ENCODE measurements at places on chromosomes 4 and X. TPM values are rescaled to one million over a fixed set of nuclear protein-coding genes. Genes with fewer than 3 reads are reported as not detected.

VCX3A gene
- total RNA-seq: not detected

SMR3B gene
- total RNA-seq: not detected

DNA sequence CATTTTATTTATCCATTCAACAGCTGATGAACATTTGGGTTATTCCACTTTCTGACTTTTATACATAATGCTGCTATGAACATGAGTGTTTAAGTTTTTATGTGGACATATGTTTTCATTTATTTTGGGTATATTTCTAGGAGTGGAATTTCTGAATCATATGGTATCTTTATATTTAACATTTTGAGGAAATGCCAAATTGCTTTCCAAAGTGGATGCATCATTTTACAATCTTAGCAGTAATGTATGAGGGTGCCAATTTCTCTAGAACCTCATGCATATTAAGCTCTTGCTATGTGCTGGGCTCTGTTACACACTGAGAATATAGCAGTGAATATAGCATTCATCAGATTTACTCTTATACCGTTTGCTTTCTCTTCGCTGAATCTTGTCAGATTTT, 983.7 kb downstream of the STIM2 start:
- no peak for DNase-seq

GRCh38 chr4:75422998-75423397, 91.2 kb downstream of the RCHY1 start:
- no peak for DNase-seq

DNA sequence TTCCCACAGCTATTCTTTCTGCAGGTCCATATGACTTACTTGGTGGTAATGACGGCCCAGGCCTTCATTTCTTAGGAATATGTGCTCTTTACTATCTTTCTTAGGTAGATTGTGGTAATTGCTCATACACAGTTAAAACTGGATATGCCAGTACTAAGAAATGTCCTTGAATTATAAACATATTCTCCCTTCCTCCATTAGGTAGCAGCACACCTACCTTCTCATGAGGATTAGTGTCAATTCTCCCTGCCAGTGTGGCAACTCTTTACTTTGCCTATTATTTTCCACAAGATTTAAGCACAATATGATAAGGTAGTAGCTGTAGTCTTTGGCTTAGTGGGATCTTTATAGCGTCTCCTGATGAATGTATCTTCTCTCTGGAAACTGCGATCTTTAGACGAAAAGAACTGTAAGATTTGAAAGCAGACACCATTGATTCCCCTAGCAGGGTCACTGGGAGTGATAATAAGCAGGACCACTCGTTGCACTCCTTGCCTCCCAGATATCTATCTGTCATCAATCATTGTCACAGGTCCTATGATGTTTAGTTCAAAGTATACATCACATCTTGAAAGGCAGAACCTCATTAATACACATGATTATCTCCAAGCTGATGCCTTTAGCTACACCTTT, 1240.7 kb downstream of the C4orf33 start:
- DNase-seq: no peak

EIF2S3 gene
- total RNA-seq: 86.8 TPM

- no peak for DNase-seq
These were observed 36.3 kb downstream of the ING2 start for GRCh38 chr4:183541010-183541751.

DNA sequence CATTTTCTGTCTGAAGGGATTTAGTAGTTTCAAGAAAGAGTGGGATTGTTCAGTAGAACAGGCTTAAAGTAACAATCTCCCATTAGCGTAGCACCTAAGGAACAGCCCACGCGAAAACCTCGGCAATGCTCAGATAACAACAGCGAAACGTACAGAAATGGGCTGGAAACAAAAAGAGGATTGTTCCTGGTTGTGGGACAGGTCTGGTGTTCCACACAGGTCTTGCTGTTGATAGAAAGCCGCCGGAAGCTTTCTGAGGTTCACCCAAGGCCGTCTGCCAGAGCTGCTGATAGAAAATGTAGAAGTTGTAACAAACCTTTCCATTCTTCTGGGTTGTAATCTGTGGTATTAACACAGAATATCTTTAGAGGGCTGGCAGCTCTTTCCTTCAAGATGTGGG, 69.4 kb upstream of the CLCN4 start:
- DNase-seq: no peak

DNA sequence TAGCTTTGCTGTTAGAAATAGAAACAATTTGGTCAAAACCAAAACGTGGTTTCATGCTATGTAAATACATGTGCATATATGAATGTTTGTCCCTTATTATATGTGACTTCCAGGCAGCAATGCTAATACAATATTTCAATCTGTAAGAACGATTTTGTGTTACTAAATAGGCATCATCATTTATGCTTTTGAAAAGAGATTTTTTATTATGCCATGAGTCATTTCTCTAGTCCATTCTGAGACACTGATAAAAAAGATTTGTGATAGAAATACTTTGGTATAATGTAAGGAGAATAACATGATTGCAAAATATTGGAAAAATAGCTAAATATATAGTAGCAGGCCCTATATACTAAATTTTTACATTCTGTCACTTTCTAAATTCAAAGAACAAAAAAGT, 28.9 kb downstream of the SYNPO2 start:
- no peak for DNase-seq

DNA sequence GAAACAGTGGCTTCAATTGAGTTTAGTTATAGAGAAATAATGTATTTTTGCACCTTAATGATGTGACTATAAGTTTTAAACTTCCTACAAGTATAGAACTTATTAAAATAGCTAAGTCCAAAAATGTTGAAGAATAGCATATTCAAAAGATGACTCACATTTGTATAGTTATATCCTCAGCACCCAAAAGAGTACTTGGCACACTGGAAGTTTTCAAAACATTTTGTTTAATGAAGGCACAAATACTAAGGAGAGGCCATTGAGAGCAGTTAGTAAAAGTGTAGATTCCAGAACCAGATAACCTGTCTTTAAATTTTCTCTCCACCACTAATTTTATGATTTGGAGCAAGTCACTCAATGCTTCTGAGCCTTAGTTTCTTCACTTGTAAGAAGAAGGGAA, 226.9 kb upstream of the MID1 start:
- no peak for DNase-seq

DNA sequence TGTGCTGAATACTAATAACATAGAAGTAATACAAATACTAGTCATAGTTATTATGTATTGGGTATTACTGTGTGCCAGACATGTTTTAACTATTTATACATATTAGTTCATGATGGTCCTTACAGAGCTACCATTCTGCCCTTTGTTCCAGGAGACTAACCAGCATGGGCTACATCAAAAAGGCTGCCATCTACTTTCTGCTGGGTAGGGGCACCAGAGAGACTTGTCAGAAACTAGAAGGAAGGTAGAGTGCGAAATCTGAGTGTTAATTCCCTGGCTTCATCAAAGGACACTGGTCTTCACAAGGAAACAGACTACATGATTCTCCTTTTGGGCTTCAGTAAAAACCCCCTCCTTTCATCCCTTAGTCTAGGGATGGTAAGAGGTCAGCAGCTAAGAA, 347.8 kb downstream of the GBA3 start:
- DNase-seq: no peak

CTAG2 gene
- not detected for total RNA-seq

TRPC5OS gene
- total RNA-seq: not detected

DNA sequence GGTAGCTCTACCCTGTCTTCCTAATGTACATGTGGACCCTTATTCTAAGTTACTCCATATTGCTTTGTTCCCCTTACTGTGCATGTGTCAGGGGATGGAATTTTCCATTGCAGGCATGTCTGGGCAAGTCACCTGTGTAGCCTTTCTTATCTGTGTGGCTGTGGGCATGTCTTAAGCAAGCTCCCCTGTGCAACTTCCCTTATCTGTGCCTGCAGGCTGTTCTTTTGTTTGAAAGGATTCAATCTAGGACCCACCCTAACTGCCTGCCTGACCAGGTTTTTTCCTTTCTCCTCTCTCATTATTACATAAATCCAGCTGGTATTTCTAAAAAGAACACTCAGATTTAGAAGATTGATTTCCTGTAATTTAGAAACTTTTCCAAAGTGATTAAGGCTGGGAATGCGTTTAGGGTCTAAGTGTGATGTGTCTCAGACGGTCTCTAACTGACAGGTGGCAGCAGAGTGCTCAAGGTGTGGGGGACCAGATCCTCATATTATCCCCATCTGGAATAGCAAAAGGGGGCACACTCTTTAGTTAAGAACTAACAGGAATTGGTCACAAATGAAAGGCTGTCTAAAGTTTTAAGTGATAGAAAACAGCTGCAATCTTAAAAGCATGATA, 198.9 kb upstream of the PPP1R2C start:
- no peak for DNase-seq

SCRG1 gene
- total RNA-seq: 4.1 TPM

PNMA5 gene
- total RNA-seq: not detected

DNA sequence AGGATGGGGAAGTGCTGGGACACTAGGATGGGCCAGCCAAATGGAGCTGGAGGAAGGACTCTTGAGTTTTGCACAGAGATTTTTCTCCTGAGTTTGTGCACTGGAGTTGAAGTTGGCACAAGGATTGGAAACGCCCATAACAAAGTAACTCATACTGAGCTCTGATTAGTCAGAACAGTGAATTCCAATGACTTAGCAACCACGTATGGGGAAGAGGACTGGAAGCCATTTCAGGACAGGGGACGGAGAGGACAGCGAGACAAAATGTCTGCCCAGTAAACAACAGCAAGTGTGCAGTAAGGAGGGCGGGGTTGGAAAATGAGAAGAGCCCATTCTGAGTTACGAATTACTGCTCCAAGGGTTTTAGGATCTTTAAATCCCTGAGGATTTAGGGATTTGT, 5.9 kb downstream of the RIPPLY1 start:
- DNase-seq: no peak

GRCh38 chrX:136747003-136747986, 33.4 kb downstream of the ARHGEF6 start:
- no peak for DNase-seq

DNA sequence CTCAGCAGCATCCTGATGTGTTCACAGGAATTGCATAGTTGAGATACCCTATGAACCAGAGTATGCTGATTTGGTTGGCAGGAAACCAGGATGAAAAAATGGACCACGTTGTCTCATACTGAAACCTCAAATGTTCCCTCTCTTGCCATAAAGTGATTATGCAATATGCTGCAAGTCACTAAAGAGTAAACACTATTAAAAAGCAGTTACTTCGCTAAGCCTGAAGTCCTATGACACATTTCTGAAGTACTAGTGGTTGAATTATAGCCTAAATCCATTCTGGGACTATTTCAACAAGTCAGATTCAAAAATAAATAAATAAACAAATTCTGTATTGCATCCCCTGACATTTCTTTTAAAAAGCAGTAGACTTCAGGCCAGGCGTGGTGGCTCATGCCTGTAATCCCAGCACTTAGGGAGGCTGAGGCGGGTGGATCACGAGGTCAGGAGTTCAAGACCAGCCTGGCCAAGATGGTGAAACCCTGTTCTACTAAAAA, 106.0 kb upstream of the NAP1L5 start:
- DNase-seq: peak; percentile 60

DNA sequence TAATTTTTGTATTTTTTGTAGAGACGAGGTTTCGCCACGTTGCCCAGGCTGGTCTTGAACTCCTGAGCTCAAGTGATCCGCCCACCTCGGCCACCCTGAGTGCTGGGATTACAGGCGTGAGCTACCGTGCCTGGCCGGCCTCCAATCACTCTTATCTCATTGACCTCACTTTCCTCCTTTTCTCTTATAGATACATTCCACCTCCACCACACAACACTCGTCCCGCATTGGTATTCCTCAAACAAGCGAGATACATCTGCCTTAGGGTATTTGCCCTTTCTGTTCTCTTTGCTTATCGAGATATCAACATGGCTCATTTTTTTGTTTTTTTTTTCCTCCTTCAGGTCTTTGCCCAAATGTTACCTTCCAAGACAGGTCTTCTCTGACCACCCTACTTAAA, 1.8 kb upstream of the PRPS1 start:
- no peak for DNase-seq

- no peak for DNase-seq
These were observed 1950.0 kb upstream of the IGFBP7 start for GRCh38 chr4:59060002-59060846.

GRCh38 chr4:86482306-86483172, 111.6 kb upstream of the PTPN13 start:
- no peak for DNase-seq

- no peak for DNase-seq
These were observed 819.2 kb downstream of the PCDH18 start for GRCh38 chr4:136713140-136713539.

DNA sequence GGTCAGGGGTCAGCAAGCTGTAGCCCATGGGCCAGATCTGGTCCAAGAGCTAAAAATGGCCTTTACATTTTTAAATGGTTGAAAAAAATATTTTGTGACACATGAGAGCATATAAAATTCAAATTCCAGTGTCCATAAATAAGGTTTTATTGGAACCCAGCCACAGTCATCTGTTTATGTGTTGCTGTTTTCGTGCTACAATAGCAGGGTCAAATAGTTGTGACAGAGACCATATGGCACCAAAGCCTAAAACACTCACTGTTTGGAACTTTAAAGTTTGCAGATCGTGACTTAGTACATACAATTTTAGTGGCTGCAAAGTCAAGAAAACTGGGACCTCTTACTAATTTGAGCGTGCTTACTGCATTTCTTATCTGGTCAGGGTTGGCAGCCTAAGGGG, 29.2 kb downstream of the LAMP2 start:
- DNase-seq: no peak

SLC10A4 gene
- total RNA-seq: 1.2 TPM

- DNase-seq: no peak
These were observed 35.8 kb upstream of the IL13RA2 start for GRCh38 chrX:115053223-115053622.

- DNase-seq: no peak
These were observed 480.8 kb upstream of the TECRL start for GRCh38 chr4:64889906-64890610.

GRCh38 chr4:170491981-170492380, 402.2 kb upstream of the AADAT start:
- no peak for DNase-seq

DNA sequence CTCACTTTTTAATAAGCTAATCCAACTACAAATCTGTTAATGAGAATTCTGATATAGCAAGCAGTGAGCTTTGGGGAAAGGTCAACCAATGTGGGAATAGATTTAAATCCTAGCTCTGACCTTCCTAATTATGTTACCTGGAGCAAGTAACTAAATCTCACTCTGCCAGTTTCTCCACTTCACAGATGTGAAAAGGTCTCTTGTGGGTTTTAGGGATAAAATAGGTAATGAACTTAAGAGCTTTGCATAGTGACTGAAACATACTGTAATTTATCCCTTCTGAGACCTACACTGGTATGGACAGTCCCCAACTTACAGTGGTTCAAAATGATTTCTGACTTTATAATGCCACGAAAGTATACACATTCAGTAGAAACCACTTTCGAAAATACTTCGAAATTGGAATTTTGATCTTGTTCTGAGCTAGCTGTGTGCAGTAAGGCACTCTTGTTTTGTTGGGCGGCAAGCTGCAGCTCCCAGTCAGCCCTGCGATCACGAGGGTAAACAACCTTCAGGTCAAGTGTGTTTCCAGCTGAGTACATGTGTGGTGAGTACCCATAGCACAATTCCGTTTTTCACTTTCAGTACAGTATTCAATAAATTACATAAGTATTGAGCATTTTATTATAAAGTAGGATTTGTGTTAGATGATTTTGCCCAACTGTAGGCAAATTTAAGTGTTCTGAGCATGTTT, 93.7 kb downstream of the ADGRL3 start:
- no peak for DNase-seq

CRLF2 gene
- total RNA-seq: not detected

ENOX2 gene
- 8.2 TPM for total RNA-seq

RXFP1 gene
- 11.3 TPM for total RNA-seq

AMBN gene
- total RNA-seq: not detected
